Lung (tissue), 17 donors: ENCODE measurements at places on chromosomes 3 and 15.

DNA sequence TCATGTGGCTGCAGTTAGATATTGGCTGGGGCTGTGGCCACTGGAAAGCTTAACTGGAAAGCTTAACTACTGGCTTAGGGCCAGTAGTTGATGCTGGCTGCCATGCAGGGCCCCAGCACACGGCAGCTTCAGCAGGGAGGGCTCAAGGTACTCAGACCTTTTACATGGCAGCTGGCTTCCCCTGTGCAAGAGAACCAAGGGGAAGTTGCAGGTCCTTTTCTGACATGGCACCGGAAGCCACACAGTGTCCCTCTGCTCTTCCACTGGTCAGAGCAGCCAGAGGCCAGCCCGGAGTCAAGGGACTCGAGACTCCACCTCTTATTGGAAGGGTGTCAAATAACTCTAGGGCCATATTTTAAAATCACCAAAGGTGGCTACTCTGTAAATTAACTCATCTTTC is 24.5 kb downstream of the CCR9 start:
- no peak for DNase-seq

GRCh38 chr3:536417-536813 is 339.9 kb downstream of the CHL1 start:
- no peak for DNase-seq

DNA sequence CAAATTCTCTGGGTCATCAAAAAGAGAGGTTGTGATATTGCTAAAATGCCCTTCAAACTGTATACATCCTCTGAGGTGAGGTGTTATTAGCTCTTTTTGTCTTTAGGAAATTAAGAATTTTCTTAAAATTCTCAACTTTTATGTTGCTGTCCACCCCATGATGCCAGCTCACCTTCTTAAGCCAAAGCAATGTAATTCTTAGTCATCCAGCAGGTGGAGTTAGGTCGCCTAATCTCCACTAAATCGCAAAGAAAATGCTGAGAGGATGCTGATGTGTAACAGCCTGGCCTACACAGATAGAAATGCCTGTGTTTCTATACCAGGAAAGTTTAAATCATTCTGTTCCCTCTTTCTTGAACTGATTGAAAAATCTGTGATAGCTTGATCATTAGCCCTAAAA is 770.2 kb upstream of the ALCAM start:
- peak; percentile 73 for DNase-seq

- DNase-seq, result peak; percentile 63
Observed at GRCh38 chr15:32669896-32670611, 28.5 kb downstream of the SCG5 start.

DNA sequence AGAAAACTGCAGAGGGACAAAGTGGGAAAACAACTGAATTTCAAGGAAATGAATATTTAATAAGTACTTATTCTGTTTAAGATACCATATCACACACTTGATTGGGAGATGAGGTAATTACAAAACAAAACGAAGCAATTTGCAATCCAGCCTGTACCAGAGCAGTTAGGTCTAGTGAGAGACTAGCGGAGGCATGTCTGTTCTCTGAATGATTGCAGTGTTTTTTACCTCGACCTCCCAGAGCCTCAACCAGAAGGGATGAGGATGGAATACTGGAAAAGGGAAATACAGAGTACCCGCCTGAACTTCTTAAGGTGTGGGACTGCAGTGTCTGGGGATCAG is 59.5 kb downstream of the PIK3CB start:
- no peak for DNase-seq

GRCh38 chr15:62483814-62484213 is 318.7 kb upstream of the C2CD4B start:
- DNase-seq, result peak; percentile 52

- DNase-seq, result no peak
Observed at GRCh38 chr15:90072978-90073640, 29.2 kb downstream of the IDH2 start.

DNA sequence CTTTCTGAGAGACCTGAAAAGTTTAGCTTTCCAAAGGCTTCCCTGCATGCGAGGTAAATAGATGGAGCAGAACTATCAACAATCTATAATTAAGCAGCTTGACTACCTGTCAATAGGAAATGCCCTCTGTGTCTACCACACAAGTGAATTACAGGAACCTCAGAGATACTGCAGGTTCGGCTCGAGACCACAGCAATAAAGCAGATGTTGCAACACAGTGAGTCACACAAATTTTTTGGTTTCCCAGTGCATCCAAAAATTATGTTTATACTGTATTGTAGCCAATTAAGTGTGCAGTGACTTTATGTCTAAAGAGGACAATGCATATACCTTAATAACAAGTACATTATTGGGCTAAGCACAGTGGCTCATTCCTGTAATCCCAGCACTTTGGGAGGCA is 252.0 kb downstream of the UBE2E2 start:
- no peak for DNase-seq

- no peak for DNase-seq
Observed at GRCh38 chr3:115913069-115913686, 289.9 kb downstream of the GAP43 start.

- DNase-seq, result no peak
Observed at GRCh38 chr15:61421470-61421869, 192.4 kb upstream of the RORA start.

- no peak for DNase-seq
Observed at GRCh38 chr15:99142562-99142961, 37.7 kb downstream of the SYNM start.

DNA sequence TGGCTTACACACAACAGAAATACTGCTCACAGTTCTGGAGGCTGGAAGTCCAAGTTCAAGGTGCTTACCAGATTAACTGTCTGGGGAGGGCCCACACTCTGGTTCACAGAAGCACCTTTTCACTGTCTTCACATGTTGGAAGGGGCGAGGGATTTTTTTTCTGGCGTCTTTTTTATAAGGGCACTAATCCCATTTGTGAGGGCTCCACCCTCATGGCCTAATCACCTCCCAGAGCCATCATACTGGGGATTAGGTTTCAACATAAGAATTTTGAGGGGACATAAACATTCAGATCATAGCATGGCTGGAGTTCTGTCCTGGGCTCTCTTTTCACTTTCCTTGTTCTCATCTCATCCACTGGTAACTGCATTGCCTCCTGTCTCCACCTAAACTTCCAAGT is 63.5 kb downstream of the IGF1R start:
- no peak for DNase-seq

DNA sequence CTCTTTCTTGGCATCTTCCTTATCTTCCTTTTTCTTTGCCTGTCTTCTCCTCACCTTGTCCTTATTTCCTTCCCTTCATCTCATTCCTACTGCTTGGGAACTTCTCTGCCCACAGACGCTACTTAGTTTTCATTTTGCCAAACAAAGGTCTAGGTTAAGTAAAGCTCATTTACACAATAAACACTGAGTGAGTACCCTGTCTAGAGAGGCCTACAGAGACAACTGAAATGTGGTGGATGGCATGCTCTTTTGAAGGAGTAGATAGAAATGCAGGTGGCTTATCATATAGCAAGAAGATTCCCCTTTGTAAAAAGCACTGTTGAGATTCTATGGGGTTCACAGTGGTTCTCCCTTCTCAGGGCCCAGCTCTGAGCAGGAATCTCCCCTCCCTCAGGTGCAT is 319.0 kb downstream of the CNTN3 start:
- DNase-seq, result no peak

- DNase-seq, result peak; percentile 96
Observed at GRCh38 chr15:31236184-31237042, 90.2 kb upstream of the KLF13 start.

DNA sequence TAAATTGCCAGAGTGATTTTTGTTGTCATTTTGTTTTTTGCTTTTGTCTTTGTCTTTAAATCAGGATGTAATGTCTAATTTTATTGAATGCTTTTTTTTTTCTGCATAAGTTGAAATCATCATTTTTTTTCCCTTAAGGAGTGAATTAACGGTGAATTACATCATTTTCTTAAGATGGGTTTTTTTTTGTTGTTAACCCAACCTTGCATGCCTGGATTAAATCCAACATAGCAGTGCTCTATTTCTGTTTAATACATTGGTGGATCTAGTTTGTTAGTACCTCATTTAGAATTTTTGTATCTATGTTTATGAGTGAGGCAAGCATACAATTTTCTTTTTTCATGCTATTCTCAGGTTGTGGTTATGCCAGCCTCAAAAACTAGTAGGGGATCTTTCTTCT is 186.4 kb upstream of the TMC3 start:
- no peak for DNase-seq

DNA sequence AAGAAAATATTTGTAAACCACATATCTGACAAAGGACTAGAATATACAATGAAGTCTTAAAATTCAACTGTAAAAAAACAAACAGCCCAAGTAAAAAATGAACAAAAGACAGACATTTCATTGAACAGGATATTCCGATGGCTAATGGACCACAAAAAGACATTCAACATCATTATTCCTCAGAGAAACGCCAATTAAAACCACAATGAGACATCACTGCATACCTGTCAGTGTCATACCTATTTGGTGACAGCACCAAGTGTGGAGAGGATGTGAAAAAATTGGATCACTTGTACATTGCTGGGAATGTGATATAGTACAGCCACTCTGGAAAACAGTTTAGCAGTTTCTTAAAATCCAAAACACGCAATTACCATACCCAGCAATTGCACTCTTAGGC is 29.9 kb upstream of the TJP1 start:
- DNase-seq, result no peak

GRCh38 chr3:50278880-50279224 is at the start of gene LSMEM2:
Gene LSMEM2, plus strand, starts transcription at chr3:50279087. Its CDS starts 27 bp downstream, at chr3:50279114.
- no peak for DNase-seq

GRCh38 chr3:145865399-145866018 is 295.5 kb downstream of the PLOD2 start:
- DNase-seq, result no peak

- no peak for DNase-seq
Observed at GRCh38 chr15:74233373-74233772, 2.8 kb upstream of the CCDC33 start.

- no peak for DNase-seq
Observed at GRCh38 chr3:101017017-101017416, 23.8 kb upstream of the ABI3BP start.

- no peak for DNase-seq
Observed at GRCh38 chr3:112407888-112408702, 75.1 kb downstream of the CD200 start.

DNA sequence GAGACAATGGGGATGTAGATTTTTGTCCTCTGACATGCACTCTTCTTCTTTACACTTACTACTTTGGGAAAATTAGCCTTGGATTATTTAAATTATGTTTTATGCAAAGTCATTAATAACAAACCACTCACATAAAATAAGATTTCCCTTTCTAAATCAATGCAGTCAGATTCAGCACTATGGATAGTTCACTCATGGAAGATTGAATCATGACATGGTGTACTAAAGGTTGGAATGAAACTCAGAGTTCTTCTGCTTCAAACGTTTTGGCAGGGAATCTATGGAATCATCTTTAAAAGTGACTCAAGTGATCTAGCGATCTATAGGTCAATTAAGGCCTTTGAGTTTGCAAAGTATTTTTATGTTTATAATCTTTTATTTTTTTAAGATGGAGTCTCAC is 154.3 kb downstream of the KCNMB2 start:
- DNase-seq, result no peak

DNA sequence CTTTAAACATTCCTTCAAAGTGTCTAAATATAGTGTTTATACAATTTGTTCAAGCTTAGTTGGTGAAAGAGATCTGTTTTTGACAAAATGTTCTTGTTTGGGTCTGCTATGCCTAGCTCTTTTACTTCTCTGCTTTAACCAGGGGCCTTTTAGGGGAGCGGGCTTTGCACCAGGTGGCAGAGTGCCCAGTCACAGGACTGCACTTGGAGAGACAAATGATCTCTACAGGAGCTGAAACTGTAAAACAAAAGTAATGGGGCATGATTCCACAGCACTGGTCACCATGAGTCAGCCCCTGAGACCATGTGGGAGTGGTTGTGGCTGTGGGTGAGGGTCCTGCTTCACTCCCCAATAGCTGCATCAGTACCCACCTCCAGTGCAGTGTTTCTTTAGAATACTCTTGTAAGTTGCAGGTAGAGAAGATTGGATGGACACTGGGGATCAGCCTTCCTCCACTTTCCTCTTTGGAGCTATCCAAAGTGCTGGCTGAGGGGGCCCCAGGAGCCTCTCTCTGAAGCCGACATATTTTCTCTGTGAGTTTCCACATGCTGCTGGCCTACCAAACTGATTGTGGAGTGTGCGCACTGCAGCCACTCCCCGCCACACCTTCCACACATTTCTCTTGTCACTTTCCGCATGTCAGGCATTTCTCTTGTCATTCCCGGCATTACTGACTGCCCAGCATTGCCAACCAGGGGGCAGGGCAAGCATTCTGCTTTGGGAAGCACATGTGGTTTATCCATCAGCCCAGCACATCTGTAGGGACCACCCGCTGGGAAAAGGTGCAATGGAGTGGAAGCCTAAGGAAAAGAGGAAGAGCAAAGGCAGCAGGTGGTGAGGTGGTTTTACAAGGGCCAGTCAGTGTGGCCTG is 110.0 kb downstream of the EPHB1 start:
- DNase-seq, result peak; percentile 36

- peak; percentile 60 for DNase-seq
Observed at GRCh38 chr15:37109872-37110572, 9.7 kb upstream of the MEIS2 start.

DNA sequence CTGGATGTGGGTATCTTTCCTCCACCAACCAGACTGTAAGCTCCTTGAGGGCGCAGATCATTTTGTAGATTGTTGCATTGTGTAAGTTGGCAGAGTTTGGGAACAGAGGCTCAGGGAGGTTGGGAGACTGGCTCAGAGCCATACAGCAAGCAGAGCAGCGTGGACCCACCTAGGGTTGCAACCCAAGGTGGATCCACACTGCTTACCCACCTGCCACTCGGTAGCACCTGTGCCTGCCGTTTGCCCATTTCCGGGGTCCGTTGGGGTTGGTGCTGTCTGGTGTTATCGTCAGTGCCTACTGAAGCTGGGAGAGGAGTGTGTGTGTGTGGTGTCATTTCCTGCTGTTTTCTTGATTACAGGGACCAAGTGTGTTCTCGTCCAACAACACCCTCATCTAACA is 19.0 kb downstream of the SMAD6 start:
- no peak for DNase-seq

DNA sequence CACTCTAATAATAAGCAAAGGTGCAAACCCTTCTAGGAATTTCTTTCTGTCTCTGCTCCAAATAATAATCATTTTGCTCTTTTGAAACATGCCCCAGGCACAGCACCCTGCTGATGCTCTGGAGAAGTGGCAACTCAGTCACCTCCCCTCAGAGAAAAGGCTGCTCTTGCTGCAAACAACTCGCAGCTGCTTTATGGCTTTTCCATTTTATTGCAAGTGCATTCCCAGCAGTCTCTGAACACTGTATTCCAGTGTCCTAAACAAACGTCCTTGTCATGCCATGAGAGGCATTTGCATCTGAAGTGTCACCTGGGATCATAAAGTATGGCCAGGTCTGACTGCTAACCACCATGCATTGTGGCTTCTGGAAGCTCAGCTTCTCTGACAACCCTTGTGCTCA is 358.1 kb upstream of the TRIM42 start:
- DNase-seq, result no peak

GRCh38 chr3:62833538-62833937 is 41.7 kb downstream of the CADPS start:
- DNase-seq, result no peak

DNA sequence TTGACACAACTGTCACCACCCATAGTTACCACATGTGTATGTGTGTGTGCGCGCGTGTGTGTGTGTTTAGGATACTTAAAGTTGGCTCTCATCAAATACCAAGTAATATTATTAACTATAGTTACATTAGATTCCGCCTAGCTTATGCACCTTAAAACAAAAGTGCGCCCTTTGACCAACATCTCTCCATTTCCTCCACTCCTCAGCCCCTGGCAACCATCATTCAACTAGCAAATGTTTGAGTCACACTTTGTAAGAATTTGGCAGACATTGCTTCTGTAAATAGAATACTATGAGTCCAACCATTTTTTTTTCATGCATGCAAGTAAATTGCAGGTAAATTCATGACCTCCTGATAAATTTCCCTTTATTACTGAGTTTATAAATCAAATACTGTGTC is 169.3 kb downstream of the GBE1 start:
- no peak for DNase-seq
